Neural progenitor cell (in vitro differentiated cells): ENCODE measurements at places on chromosomes 2 and 18. TPM values are rescaled to one million over a fixed set of nuclear protein-coding genes. Genes with fewer than 3 reads are reported as not detected.

The RAPGEF4 gene
- 1.1 and 1.8 TPM in 2 replicates for total RNA-seq

The TRIB2 gene
- total RNA-seq: 68.8 and 74.4 TPM in 2 replicates

DNA sequence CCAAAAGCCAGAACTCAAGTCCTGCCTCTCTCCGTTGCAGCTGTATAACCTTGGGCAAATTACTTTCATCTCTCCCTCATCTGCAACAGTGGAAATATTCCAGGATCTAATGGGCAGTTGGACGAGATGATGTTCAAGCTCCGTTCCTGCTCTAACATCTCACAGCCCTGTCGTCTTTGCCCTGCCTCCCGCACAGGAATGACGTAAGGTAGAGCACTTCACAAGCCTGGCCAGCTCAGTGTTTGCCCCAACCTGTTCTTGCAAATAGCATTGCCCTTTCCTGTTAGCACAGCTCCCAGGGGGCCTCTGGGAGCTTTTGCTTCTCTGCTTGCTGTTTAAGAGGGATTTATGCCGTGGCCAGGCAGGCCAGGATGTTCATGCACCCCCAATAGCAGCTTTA is 107.9 kb downstream of the KLHL29 start:
- DNase-seq: no peak

GRCh38 chr2:134912361-134912760 is 6.3 kb upstream of the CCNT2 start:
- DNase-seq: no peak

DNA sequence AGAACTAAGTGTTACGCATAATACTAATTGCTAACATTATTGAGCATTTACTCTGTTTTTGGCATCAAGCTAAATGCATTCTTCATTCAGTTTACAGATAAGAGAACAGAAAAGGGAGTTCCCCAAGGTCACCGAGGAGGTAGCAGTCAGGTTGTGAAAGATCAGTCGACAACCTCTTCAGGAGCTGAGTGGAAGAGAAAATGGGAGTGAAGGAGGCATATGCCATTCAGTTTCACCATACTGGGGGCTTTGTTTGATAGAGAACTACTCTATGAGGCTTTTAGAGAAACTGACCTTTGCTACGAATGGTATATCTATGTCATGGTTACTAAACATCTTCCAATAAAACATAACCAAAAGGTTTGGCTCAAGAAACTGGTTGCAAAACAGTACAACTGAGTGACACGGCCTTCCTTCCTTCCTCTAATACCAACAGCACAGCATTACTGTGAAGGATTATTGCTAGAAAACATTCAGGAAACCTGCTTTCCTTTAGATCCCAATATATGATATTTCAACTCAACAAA is 112.1 kb downstream of the RBMS1 start:
- DNase-seq: no peak

GRCh38 chr2:200272320-200272719 is 34.2 kb upstream of the SPATS2L start:
- no peak for DNase-seq

- DNase-seq: no peak
Measured at GRCh38 chr2:201630577-201630976, 12.7 kb downstream of the TMEM237 start.
